ENCODE measurements at places on chromosomes 11 and 22. TPM values are rescaled to one million over a fixed set of nuclear protein-coding genes. Genes with fewer than 3 reads are reported as not detected.

SLC22A8 gene
- total RNA-seq = not detected

MRTFA gene
- total RNA-seq = 25.6 TPM

BRMS1 gene
- total RNA-seq = 28.2 TPM

ZNF214 gene
- total RNA-seq = 2.6 TPM

RFPL3 gene
- total RNA-seq = not detected

TIMP3 gene
- 64.2 TPM for total RNA-seq

GAS2 gene
- total RNA-seq = 42.8 TPM

ZMAT5 gene
- 18.8 TPM for total RNA-seq

SLC6A5 gene
- not detected for total RNA-seq

CTTN gene
- total RNA-seq = 71.5 TPM

ANO9 gene
- not detected for total RNA-seq

CBLIF gene
- total RNA-seq = not detected

TCN2 gene
- total RNA-seq = 5.2 TPM

CLDN5 gene
- total RNA-seq = 84.0 TPM

P4HA3 gene
- 0.52 TPM for total RNA-seq

PIH1D2 gene
- total RNA-seq = 1.6 TPM

TENM4 gene
- total RNA-seq = 18.3 TPM

POTEH gene
- total RNA-seq = not detected

KCNE3 gene
- total RNA-seq = 4.7 TPM

LRRN4CL gene
- total RNA-seq = 9.9 TPM

Data from skeletal muscle tissue (tissue), 5 donors.